ENCODE measurements at places on chromosomes 5 and 9.

- DNase-seq: no peak
These were observed 166.8 kb upstream of the RFX3 start for GRCh38 chr9:3692606-3693005.

- DNase-seq: no peak
These were observed 11.8 kb downstream of the TBC1D13 start for GRCh38 chr9:128798896-128799295.

- DNase-seq: no peak
These were observed 70.6 kb downstream of the SH3TC2 start for GRCh38 chr5:148992265-148992664.

DNA sequence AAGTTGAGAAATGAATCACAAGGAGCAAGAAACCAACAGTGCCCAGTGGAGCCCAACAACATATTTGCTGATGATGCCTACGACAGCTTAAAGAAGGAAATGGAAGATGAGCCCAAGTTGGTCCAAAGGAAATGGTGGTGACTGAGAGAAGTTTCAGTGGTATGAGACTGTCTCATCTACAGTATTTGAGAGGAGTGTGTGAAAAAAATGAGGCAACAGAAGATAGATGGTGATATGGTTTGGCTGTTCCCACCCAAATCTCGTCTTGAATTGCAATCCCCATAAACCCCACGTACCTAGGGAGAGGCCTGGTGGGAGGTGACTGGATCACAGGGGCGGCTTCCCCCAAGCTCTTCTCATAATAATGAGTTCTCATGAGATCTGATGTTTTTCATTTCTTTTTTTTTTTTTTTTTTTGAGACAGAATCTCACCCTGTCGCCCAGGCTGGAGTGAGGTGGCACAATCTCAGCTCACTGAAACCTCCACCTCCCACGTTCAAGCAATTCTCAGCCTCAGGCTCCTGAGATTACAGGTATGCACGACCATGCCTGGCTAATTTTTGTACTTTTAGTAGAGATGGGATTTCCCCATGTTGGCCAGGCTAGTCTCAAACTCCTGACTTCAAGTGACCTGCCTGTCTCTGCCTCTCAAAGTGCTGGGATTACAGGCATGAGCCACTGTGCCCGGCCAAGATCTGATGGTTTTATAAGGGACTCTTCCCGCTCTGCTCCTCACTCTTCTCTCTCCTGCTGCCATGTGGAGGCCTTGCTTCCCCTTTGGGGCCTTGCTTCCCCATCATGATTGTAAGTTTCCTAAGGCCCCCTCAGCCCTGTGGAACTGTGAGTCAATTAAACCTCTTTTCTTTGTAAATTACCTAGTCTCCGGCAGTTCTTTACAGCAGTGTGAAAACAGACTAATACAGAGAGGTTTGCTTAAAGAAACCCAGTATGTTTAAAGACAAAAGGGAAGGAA, 30.2 kb downstream of the EFCAB9 start:
- DNase-seq: no peak

GRCh38 chr9:97293207-97293721, 14.2 kb upstream of the CCDC180 start:
- DNase-seq: peak; percentile 77

DNA sequence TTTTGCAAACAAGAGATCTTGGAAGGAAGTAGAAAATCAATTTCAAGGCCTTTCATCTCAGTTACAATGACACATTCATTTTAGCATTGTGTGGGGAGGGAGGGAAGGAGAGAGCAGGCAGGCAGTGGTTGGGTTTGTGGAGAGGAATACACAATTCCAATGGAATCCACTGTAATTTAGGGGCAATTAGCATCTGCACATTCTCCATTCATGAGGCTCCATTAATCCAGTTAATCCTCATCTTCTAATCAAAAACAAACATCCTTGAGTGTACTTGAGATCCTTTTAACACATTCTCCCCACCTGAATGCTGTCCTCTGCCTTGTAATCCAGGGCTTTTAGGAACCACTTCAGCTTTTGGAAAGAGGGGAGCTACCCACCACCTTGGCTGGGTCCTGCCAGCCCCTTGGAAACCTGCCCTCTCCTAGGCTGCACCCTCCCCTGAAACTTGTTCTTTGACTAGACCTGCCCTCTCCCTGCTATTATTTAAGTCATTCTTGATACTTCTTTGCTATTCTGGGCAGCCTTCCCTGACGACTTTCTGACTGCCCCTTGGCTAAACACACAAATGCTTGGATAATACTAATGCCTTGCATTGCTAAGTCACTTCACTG, 271.2 kb downstream of the SLIT3 start:
- no peak for DNase-seq

DNA sequence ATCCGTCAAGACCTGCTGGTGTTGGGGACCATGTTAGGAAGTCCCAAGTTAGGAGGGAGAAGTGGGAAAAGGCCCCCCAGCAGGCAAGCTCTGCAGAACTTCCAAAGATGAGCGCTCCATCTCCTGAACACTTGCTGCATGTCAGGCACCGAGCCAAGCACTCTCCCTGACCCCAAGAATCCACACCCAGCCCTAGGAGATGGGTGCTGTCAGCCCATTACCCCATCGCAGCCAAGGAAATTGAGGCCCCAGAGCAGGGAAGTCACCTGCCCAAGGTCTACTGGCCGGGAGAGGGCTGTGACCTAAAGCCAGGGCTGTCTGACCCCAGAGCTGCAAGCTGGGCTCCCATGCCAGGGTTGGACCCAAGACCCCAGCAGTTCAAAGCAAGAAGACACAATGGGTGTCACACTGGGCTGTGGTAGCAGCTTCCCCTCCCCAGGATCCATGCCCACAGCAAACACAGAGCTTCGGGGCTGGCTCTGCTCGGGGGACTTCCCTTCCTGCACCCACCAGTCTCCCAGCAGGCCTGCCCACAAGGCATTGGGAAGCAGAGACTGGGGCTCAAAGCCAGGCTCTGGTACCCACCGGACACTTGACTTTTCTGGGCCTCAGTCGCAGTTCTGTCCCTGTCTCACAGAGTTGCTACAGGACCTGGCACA, 13.5 kb downstream of the EEIG1 start:
- DNase-seq: peak; percentile 60

- DNase-seq: no peak
These were observed 17.2 kb upstream of the RGS3 start for GRCh38 chr9:113446323-113446740.

DNA sequence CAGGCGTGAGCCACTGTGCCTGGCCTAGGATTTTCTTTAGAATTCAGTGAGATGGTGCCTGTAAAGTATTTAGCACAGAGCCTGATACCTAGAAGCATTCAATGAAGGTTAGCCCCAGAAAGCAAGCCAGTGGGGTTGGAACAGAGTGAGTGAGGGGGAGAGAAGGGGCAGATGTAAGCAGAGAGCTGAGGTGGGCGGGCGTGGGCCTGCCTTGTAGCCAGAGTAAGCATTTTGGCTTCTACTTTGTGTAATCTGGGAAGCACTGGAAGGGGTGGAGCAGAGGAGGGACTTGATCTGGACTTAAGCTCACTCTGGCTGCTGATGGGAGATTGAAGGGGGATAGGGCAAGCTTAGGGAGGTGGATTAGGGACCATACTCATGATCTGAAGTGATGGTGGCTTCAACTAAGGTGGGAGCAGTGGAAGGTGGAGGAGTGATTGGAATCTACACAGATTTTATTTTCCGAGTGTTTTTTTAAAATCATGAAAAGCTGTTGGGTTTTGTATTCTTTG, 2.6 kb downstream of the EXOSC2 start:
- DNase-seq: no peak

DNA sequence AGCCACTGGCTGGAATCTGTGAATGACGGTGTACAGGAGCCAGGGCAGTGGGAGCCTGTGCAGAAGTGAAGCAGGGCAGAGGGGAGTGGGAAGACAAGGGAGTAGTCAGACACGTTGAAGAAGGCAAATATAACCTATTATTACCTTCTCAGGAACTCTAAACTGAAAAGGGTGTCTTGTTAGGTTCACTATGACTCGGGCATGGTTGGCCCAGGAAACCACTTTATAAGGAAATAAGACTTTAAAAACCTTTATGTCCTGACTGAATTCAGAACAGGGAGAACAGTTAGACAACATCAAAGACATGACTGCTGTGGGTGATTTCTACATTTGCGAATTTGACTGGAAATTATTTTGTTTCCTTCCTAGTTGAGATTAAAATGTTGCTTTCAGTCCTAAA, 107.5 kb downstream of the ACER2 start:
- no peak for DNase-seq

DNA sequence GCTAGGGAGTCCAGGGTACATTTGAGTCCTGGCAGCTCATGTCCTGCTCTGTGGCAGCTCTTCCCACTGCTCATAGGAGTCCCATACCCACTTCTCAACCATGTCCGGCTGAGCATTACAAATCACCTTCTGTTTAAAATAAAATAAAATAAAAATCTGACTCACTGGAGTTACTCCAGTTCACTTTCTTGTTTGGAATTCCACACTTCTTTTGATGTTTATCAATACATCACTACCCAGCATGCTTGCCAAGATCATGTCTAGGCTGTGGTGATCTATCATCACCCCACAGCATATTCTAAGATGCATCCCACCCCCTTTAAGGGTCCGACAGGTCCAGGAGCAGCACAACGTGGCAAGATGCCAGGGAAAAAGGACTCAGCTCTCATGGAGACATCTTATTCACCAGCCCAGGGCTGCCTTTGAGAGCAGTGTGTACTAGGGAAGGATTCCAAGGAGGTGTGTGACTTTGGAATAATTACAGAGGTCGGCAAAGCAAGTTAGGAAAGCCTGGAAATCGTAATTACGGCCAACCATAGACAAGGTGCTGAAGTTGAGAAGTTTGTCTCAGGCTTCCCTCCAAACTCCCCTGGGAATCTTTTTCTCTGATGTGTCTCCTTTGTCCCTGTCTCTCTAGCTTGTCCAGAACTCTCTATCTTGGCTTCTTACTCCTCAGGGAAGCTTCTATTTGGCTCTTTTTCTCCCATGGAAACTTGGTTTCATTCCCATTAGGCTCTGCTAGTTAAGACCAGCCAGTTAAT, 111.4 kb upstream of the SLC1A3 start:
- no peak for DNase-seq

DNA sequence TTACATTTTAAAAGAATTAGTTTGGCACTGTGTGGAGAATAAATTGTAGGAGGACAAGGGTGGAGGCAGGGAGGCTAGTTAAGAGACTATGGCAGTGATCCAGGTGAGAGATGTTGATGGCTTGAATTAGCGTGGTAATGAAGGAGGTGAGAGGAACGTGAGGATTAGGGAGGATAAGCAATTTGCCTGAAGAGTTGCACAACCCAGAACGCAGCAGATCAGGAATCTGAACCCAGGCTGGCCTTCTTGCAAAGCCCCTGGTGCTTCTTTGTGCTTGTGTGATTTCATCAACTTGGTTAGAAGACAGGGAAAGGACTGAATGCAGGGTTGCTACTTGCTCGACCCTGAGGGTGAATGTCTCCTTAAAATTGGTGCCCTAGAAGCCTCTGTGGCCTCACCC, 6.9 kb upstream of the SCAMP1 start:
- DNase-seq: no peak

DNA sequence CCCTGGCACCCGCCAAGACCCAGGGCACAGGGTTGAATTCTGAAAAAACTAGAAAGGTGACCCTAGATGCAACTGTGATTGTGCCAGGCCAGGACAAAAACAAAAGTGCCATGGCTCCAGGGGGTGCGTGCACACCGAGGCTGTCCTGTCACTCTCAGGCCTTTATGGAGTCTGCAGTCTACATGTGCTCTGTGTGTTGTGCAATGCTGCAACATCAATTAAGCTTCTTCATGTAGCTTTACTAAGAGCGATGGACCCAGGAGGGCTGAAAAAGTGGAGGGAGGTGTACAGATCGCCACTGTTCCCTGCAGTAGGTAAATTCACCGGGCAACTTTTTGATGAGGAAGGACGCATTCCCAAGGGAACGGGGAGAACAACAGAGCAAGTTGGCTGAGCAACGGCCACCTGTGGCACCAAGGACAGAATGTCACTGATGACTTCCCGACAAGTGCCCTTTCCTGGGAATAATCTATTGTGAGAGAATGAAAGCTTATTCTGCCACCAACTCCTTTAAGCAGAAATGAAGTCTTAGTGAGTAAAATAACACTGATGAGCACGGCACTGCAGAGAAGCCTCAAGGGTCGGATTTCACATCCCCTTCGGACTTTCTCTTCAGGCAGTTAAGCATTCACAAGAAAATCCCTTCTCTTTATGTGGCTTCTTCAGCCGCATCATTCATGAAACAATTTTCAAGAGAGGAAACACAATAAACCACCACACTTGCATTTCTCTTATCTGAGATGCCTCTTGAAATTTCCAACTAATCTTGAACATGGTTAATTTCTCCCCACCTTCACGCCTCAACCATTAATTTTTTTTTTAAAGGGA, 149.6 kb downstream of the DROSHA start:
- DNase-seq: no peak

- no peak for DNase-seq
These were observed 25.7 kb downstream of the IL9 start for GRCh38 chr5:135869935-135870334.

DNA sequence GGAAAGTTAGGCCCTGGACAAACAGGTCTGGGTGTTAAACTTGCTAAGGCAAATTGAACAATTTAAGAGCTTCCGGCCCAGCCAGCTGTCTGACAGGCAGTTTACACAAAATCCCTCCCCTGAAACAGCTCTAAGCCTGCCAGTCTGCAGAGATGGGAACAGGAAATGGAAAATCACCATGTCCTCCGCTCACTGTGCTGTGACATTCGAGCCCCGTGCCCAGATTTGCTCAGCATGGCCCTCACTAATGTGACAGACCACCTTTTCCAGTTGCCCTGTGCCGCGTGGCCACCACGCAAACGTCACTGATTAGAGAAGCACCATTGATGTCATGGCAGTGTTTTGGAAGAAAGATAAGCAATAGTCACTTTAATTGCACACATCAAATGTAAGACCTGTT, 41.0 kb downstream of the CCNJL start:
- DNase-seq: peak; percentile 51

DNA sequence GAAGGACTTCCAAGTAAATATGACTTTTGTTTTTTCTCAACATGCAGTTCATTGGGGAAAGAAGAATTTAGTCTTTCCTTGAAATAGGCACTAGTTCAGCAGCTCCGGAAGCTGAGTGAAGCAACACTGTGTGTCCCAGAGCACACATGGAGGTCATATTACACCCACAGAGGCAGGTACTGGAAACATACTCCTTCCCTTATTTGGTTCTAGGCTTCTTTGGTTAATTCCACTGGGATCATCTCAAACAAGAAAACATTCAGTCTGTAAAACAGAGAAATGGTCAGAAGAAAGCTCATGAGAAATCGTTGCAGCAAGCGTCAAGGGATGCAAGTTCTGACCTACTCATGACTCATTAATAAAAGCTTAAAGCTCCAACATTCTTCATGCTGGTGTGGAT, 175.1 kb upstream of the PCSK5 start:
- no peak for DNase-seq

- no peak for DNase-seq
These were observed 10.0 kb downstream of the TLE4 start for GRCh38 chr9:79581794-79582193.

- no peak for DNase-seq
These were observed 176.6 kb upstream of the C9orf72 start for GRCh38 chr9:27749838-27750237.
